ENCODE measurements at places on chromosomes 4 and X.

GRCh38 chrX:9561199-9561598 is 96.3 kb downstream of the TBL1X start:
- DNase-seq: no peak

DNA sequence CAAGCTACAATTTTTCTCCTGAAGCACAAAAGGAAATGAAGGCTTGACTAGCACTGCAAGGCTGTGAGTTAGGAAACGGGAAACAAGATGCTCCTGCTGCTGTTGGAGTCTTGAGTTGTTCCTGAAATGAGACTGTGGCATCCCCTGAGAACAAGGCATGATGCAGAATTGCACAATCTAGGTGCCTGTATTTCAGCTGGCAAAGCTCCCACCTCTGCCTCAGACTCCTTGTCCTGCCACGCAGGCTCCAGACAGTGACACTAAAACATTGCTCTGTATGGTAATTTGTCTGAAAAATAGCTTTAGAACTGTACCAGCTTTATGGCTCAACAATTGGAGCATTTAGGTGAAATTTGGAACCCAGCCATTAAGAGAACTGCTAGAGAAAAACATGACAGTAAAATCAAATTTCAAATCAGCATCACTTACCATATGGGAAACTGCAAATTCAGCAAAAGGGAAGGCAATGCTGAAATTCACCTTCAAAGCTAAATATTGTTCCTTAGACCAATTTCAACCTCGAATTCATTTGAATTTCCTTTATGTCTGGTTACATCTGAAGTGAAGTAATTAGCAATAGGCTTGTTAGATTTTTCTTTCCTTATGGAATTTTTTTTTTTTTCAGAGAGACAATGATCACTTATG is 103.4 kb downstream of the MFAP3L start:
- DNase-seq: no peak

- no peak for DNase-seq
Observed at GRCh38 chrX:97330151-97330550, 446.4 kb downstream of the RPA4 start.

GRCh38 chr4:122963216-122963615 is 40.8 kb upstream of the NUDT6 start:
- DNase-seq: no peak

DNA sequence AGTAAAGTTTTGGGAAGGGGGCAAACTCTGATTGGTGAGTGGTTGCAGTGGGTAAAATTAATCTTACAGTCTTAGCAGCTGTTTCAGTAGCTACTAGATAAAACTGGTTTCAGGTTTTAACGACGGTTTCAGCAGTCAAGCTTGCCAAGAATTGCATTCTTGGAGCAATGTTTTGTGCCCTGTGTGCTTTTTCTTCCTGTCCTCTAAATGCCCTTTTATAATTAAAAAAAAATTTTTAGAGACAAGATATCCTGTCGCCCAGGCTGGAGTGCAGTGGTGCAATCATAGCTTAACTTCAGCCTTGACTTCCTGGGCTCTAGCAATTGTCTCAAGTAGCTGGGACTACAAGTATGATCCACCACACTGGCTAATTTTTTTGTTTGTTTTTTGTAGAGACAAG is 6.3 kb upstream of the PPEF2 start:
- DNase-seq: no peak

DNA sequence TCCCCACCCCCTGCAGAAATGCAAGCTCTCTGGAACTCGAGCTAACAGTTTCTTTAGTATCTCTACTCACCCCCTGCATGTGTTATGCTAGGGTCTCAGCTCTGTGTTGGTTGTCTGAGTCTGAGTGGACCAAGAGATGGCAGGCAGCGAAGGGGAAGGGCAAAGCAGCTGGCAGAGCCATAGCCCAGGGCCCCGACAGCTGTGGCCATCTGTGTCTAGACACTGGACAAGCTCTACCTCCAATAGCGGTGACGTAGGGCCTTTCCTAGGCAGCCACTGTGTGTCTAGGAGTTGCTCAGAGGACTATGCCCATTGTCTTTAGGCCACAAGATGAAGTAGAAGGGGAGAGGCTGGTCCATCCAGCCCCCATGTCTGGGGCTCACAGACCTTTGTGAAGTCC is 79.2 kb downstream of the EFNB1 start:
- no peak for DNase-seq

GRCh38 chrX:10237241-10237640 is 80.5 kb downstream of the CLCN4 start:
- no peak for DNase-seq

- DNase-seq: peak; percentile 12
Observed at GRCh38 chr4:109972786-109973528, 60.3 kb downstream of the EGF start.

DNA sequence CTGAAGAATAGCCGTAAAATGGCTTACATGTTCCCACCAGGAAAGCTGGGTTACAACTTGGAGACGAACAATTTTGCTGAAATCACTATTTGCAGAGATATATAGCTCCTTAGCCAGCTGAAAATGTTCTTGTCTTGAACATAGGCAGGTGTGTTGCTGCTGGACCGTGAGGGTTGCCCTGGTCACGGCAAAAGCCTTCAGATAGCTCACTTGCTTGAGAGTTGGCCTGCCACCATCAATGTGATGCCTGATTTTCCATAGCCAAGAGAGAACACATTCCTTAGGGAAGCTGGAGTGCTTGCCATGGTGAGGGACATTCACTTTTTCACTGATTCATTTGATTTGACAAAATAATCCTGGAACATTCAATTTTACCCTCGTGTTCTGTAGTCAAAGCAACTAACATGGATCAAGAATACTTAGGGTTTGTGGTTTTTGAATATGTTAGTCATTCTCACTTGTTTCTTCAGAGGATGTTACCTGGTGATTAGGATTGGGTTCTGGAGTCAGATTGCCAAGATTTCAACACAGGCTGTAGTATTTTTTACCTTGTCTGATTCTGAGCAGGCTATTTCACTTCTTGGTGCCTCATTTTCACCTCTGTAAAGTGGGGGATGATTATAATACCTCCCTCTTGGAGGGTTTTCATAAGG is 536.9 kb downstream of the RAPGEF2 start:
- DNase-seq: no peak

DNA sequence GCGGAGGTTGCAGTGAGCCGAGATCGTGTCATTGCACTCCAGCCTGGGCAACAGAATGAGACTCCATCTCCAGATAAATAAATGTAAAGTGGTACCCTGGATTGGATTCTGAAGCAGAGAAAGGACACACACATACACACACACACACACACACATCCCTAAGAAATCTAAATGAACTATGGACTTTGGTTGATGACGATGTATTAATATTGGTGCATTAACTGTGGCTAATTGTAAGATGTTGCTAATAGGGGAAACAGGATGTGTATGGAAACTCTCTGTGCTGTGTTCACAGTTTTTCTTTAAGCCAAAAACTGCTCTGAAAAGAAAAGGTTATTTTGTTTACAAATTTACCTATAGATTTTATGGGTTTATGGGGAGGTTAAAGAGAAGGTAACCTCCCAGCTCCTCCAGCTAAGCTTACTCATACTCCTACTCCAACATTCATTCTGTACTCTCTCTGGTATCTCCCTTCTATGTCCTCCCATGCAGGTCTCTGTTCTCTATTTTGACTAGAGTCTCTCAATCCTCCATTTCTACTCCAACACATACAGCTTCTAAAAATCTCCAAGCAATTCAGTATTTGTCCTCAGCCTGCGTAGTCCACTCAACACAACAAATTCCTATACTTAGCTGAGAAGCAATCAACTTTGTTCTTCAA is 46.5 kb upstream of the RELL1 start:
- DNase-seq: no peak

- no peak for DNase-seq
Observed at GRCh38 chr4:186134257-186134656, 29.8 kb downstream of the FAM149A start.

GRCh38 chrX:129759576-129760061 is 20.1 kb upstream of the SASH3 start:
- DNase-seq: no peak

- DNase-seq: no peak
Observed at GRCh38 chrX:106955004-106955772, 35.0 kb downstream of the CLDN2 start.

- no peak for DNase-seq
Observed at GRCh38 chr4:55398461-55398860, 2.7 kb downstream of the TMEM165 start.

DNA sequence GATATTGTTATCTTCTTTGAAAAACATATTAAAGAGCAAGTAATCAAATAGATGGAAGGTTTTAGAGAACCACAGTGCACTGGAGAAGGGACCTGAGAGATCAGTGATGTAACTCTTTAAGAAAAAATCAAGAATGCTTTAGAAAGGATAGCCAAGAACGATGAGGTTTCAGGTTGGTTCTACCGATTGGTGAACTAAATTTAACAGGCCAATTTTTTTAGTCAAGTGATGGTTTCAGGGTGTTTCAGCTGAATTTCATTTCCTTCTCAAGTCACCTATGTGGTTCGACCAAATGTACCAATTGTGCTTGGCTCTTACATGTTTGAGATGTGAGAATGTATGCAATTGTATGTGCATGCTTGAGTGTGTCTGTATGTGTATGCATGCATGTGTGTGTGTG is 26.5 kb downstream of the HS3ST1 start:
- DNase-seq: no peak

DNA sequence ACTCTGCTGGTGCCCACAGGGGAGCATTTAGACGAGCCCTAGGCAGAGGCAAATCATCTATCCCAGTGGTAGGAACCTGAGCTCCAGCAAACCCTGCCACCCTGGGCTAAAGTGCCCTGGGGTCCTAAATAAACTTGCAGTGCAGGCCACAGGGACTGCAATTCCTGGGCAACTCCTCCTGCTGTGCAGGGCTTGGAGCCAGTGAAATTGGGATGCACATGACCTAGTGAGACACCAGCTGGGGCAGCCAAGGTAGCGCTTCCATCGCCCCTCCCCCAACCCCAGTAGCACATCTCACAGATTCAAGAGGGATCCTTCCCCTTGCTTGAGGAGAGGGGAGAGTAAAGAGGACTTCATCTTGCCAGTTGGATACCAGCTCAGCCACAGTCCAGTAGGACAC is 44.1 kb downstream of the CHRNA9 start:
- no peak for DNase-seq

DNA sequence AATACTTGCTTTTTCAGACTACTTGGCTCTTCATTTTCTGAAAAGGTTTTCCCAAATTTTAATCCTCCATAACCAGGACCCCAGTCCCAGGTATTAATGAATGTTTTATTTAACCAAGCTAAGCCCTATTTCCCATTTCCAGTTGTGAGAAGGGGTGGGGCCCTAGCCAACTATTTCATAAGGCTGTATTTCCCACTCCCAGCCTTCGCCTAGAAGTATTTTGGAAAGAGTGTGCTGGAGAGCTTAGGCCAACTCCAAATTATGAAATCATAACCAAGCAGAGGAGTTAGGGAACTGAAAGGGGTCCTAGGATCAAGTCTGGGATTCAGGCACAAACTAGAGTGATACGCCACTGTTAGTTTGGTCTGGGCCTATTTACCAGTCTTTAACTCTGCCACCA is 148.4 kb upstream of the GPC4 start:
- DNase-seq: no peak

DNA sequence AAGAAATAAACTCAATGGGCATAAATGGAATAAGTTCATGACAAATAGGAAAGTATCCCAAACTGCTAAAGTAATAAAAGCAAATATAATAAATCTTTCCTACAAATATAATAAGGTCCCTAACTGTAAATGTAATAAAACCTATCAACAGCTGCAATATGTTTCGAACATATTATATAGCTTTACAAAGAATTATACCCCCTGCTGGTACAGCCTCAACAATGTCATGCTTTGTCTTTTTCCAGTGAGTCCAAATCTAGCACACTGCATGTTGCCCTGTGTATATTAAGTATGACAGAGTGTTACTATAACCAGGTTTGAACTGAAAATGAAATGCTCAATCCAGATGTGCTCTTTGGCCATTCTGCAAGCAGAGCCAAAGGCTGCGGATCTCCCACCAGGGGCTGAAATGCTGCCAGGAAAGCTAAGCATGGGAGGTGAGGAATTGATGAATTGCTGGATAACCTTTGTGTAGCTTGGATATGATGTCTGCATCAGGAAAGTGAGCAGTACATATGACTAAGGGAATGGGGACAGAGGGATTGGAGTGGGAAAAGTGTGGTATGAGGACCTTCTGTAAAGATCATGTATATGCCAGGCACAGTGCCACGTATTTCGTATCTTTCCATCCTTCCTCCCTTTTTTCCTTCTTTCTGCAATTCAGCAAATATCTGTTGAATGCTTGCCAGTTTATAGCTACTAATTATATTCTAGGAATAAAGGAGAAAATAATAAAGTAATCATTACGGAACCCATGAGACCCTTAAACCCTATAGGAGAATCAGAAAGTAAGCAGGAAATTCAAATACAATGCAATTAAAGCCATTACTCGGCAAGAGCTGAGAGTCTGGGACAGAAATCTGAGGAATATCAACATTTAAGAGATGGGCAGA is 954.6 kb upstream of the LCORL start:
- no peak for DNase-seq

DNA sequence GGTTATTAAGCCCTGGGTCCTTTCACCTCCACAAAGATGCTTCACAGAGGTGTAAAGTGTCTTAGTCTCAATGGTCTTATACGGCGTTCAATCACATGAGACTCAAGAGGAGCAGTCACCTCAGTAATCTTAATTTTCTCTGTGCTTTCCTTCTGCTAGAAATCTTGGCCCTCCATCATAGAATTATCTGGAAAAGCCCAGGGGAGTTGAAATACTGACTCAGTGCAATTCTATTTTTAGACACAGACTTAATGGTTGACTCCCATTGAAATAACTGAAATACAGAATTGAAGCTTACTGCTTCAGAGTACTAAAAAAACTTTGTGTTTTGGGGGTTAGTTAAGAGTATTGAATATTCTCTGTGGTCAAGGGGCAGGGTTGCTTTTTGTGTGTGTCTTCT is 94.5 kb upstream of the IL15 start:
- no peak for DNase-seq

GRCh38 chrX:111847491-111848133 is 28.4 kb upstream of the TRPC5OS start:
- no peak for DNase-seq

GRCh38 chr4:169059306-169060211 is 49.5 kb upstream of the CBR4 start:
- DNase-seq: no peak

- DNase-seq: no peak
Observed at GRCh38 chr4:113978561-113979147, 793 bp downstream of the ARSJ start.

- DNase-seq: no peak
Observed at GRCh38 chr4:17546678-17547077, 30.3 kb upstream of the LAP3 start.

GRCh38 chr4:182831376-182831775 is 85.8 kb downstream of the DCTD start:
- no peak for DNase-seq

DNA sequence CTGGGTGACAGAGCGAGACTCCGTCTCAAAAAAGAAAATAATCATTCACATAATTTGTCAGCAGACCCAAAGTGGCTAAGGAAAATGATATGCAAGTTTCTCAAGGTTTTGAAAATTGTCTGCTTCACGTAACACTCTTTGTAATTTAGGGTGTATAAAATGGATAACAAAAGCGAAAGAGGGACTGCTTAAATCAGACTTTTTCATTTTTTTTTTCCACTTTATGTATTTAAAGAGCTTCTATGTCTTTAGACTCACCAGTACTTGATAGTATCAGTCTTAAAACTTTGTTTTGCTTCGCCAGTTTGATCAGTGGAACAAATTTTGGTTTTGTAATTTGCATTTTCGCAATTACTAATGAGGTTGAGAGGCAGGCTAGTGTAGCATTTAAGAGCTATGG is 34.6 kb downstream of the USP9X start:
- DNase-seq: no peak

All from iPS-NIHi11 (cell line).